Myocyte (in vitro differentiated cells): ENCODE measurements at places on chromosomes 2 and 18.

GRCh38 chr18:35042389-35043071 lies 1.3 kb downstream of the MAPRE2 start:
- no peak for DNase-seq

- peak; percentile 86 for DNase-seq
These were observed 24.2 kb upstream of the CASP8 start for GRCh38 chr2:201235860-201236811.

DNA sequence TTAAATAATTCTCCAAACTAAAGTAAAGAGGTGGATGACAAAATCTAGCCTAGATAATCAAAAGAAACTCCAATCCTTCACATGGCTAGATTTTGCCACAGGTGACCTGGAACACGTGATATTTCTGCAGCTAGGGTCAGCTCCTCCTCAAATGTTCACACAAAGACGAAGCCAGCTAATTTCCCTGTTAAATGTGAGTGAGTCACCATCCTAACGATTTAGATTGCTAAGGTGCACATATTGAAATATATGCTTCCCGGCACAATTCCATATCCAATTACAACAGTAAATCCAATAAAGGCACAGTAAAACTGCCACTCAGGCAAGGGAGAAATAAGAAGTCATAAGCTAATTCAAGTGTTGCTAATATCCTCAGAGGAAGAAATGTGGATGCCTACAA lies 28.7 kb downstream of the IKZF2 start:
- no peak for DNase-seq

DNA sequence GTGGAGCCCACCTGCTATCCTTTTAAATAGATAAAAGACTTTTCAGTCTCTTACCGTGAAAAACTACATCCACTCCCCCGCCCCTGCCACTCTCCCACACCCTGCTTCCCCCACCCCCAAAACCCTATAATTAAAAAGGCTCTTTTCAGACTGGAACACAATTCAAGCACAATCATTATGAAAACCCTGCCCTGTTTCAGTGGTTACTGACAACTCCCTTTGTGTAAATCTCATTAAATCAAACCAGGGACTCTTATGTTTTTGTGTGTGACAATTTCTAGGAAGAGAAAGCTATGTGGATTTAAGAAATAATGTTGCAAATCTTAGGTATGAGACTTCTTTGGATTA lies 21.0 kb upstream of the ZNF532 start:
- no peak for DNase-seq

- peak; percentile 3 for DNase-seq
These were observed 8.1 kb downstream of the SUPT7L start for GRCh38 chr2:27655155-27655951.

DNA sequence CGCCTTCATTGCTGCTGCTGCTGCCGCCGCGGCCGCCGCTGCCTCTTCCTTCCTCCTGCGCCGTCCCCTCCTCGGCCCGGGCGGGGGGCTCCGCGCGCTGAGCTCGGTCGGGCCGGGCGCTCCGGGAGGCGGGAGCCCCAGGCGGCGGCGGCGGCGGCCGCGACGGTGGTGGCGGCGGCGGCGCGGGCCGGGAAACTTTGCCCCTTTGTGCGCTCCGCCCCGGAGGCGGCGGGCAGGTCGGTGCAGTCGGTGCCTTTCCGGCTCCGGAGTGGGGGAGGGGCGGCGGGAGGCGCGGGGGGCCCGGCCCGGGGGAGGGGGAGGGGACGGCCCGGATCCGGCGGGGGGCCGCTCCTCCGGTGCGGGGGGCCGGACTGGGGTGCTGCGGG lies 205 bp downstream of the TET3 start:
- no peak for DNase-seq
